NCI-H82 (cell line): ENCODE measurements at places on chromosomes 6 and 20.
A peak's percentile ranks its signal among the peaks of the same experiment; 100 is the strongest.

DNA sequence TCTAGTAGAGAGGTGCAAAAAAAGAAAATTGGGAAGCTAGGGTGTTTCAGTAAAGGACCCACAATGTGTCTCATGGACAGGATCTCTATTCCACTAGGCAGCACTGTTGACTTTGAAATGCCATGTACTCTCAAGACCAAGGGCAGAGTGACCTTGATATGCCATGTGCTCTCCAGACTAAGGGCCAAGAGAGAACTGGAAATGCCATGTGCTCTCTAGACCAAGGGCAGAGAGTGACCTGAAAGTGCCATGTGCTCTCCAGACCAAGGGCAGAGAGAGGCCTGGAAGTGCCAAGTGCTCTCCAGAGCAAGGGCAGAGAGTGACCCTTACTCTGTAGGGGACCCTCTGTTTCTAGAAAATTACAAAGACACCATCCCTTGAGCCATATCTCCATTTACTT, 49.3 kb upstream of the HTR1B start:
- no peak for DNase-seq

GRCh38 chr6:74534465-74535211, 671.2 kb downstream of the COL12A1 start:
- DNase-seq, result no peak

DNA sequence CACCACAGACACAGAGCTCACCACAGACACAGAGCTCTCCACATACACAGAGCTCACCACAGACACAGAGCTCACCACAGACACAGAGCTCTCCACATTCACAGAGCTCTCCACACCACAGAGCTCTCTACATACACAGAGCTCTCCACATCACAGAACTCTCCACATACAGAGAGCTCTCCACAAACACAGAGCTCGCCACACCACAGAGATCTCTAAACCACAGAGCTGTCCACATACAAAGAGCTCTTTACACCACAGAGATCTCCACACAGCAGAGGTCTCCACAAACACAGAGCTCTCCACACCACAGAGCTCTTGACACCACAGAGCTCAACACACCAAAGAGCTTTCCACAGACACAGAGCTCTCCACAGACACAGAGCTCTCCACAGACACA, 55.8 kb downstream of the ERMARD start:
- no peak for DNase-seq

DNA sequence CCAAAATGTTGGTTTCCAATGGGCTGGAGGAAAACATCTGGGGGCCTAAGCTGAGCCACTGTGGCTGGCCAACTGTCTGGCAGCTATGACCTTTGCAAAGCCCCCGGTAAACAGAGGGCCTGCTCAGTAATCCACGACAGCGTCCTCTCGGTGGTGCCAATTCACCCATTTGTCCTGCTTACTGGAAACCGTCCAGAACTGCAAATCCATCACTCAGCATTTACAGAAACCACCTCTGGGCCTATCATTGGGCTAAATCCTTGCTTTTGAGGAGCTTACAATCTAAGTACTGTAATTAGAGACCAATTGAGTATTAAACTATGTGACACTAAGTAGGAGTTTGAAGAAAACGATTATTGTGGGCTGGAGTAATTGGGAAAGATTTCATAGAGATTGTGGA, 31.0 kb downstream of the ADAT2 start:
- peak; percentile 75 for DNase-seq

GRCh38 chr6:161091972-161092701, 100.6 kb downstream of the MAP3K4 start:
- no peak for DNase-seq

- no peak for DNase-seq
These were observed 45.1 kb upstream of the PNRC1 start for GRCh38 chr6:89035252-89036101.
